ENCODE measurements at places on chromosomes 16 and 17.

GRCh38 chr17:41777574-41778188, 8.8 kb downstream of the JUP start:
- peak; percentile 32 for DNase-seq

GRCh38 chr17:13321951-13322701, 279.6 kb downstream of the HS3ST3A1 start:
- no peak for DNase-seq

GRCh38 chr17:75430159-75430974, 24.9 kb upstream of the GRB2 start:
- no peak for DNase-seq

GRCh38 chr16:52498328-52499059, 48.4 kb downstream of the TOX3 start:
- DNase-seq: no peak

DNA sequence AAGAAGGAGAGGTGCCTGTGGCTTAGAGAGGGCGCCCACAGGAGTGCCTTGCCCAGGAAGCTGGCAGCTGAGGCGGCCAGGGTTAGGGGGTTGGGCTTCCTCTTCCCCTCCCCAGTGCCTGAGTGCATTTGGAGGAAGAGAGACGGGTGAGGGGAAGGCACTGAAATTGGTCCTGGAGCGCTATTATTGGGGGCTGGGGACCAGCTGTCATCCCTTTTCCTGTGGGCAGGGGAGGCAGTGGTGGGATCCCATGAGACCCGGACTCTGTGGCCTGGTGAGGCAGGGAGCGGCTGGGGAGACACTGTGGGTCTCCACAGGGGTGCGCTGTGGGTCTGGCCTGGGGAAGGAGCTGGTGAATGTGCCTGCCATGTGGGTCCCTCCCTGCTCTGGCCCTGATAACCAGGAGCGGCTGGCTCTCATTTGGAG, 259.7 kb downstream of the SEC14L1 start:
- no peak for DNase-seq

DNA sequence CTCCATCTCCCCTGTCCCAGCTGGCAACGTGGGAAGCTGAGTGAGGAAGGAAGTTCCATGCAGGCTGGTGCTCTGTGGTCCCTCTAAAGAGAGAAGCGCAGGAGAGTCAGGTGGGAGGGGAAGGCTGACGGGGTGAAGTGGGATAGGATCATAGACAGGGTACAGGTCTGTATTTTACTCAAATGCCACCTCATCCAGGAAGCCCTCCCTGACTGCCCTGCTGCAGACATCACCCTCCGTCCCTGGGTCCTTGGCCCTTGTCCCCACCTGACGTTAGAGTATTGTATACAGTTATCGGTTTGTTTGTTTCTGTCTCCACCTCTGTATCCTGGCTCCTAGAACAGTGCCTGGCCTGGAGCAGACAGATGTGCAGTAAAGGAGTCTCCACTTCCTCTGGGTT, 11.7 kb downstream of the CANT1 start:
- no peak for DNase-seq

GRCh38 chr16:73418691-73419090, 370.8 kb upstream of the ZFHX3 start:
- DNase-seq: no peak

- DNase-seq: no peak
Observed at GRCh38 chr16:2748757-2749455, 3.5 kb upstream of the SRRM2 start.

- no peak for DNase-seq
Observed at GRCh38 chr17:81429821-81430551, 34.7 kb downstream of the BAHCC1 start.

DNA sequence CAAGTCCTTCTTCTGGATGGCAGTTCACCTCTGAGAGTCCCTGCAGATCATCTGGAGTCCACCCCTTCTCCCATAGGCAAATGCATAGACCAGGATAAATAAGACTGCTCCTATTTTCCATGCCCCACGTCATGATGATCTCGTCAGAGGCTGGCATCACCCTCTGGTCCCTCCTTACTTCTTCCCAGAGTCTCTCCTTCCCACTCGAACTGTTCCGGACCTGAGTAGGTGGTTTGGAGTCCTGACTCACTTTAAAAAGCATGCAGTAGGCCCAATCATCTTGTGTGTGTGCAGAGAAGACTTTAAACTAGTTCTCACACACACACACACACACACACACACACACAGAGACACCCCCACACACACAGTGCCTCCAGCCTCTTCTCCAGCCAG, 72.0 kb downstream of the SOX9 start:
- DNase-seq: no peak

DNA sequence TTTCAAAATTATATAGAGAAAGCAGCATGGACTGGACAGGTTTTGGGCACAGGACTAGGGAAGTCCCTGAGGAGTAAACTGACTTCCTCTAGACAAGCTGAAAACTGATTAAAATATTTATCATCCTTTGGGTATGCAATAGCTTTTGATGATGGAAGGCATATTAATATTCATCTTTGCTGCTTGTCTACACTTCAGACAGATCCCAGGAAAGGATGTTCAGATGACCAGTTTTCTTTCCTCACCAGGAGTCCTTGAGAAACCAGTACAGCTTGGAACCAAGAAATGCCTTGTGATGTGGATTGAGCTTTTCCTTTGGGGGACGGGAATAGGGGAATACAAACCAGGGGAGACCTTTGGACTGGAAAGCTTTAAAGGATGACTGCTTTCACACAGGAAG, 195.5 kb downstream of the FTO start:
- DNase-seq: no peak

GRCh38 chr17:28748852-28749515, 5.2 kb downstream of the TRAF4 start:
- DNase-seq: no peak

- no peak for DNase-seq
Observed at GRCh38 chr16:74926805-74927204, 58.1 kb downstream of the WDR59 start.

GRCh38 chr16:50709061-50709684, 15.8 kb downstream of the NOD2 start:
- DNase-seq: no peak

- no peak for DNase-seq
Observed at GRCh38 chr17:79079421-79080200, 5.0 kb downstream of the ENGASE start.

DNA sequence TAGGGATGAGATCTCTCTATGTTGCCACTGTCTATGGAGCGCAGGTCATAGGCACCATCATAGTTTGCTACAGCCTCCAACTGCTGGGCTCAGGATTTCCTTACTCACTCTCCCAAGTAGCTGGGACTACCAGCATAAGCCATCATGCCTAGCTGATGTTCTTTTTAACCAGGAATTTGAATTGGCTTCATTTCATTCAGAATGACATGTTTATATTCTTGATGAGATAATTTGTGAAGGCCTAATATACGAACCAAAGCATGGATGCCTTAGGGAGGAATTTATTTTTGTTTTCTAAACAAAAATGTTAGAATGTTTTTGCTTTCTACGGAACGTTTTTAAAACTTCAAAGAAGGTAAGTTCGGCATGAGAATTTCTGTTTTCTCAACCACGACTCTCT, 71.6 kb downstream of the HS3ST3B1 start:
- DNase-seq: no peak

DNA sequence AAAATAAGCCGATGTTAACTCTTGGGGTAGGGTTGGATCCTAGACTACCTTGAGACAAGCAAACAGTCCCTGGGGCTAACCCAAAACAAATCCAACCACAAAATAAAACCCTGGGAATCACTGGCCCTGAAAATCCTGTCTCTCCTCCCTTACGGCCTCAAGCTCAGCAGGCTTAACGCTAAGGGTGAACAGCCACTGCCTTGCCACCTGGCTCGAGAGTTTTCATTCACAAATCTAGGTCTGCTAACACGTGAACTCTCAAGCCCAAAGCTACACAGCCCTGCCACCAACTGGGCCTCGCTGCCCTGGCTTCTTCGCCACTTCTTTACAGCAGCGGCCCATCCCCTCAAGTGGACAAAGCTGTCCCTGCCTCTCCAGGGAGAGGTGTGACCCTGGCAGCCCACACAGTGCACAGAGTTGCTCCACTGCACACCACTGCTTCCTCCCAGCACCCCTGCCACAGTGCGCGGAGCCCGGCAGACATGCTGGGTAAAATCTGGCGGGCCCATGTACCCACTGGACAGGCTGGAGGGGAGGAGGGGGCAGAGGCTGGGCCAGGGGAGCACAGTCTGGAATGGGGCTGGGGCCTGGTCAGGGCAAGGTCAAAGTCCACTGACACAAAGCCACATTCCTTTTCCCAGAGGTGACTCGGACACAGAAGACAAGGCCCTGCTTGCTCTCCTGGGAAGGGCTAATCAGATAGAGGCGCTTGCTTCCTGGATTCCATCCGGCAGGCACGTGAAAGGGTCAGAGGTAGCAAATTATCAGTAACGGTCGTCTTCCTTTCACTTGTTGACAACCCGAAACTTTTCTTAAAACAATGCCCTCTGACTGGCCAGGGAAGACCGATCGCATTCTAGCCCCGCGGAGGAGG, 996 bp downstream of the PCYT2 start:
- no peak for DNase-seq

GRCh38 chr17:72488555-72489271, 367.9 kb downstream of the SOX9 start:
- DNase-seq: no peak

DNA sequence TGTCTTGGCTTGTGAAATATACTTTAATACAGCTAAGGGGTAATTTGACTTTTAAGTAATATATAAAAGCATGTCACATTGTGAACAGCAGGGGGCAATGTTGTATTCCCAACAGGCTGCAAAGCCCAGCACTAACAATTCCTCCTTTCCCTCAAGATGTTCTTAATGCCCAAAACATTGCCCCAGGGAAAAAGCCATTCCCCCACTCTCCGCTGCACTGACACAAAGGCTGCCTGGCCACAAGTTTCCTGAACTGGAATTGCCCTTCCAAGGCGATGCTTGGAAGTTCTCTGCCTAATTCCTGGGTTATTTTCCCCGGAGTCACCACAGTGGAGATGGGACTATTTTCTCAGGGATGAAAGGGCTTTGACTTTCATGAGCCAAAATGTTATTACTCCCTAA, 27.2 kb downstream of the CLEC16A start:
- DNase-seq: peak; percentile 68

GRCh38 chr16:14007450-14007849, 63.7 kb upstream of the MRTFB start:
- DNase-seq: peak; percentile 97

- no peak for DNase-seq
Observed at GRCh38 chr17:82440469-82440981, 10.0 kb downstream of the CYBC1 start.

DNA sequence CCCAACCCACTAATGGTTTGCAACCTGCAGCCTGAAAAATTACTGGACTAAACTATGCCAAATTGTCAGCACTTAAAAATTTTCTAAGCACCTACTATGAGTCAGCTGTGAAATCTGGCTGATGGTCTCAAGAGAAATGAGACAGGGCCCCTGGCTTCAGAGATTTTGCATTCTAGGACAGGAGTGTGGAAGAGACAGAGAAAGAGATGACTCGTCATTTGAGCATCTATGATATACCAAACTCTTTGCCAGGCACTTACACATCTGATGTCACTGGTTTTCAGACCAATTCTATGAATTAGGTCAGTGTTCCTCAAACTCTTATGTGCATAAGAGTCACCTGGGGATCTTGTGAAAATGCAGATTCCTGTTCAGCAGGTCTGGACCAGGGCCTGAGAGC, 44.4 kb downstream of the CLEC19A start:
- DNase-seq: no peak

DNA sequence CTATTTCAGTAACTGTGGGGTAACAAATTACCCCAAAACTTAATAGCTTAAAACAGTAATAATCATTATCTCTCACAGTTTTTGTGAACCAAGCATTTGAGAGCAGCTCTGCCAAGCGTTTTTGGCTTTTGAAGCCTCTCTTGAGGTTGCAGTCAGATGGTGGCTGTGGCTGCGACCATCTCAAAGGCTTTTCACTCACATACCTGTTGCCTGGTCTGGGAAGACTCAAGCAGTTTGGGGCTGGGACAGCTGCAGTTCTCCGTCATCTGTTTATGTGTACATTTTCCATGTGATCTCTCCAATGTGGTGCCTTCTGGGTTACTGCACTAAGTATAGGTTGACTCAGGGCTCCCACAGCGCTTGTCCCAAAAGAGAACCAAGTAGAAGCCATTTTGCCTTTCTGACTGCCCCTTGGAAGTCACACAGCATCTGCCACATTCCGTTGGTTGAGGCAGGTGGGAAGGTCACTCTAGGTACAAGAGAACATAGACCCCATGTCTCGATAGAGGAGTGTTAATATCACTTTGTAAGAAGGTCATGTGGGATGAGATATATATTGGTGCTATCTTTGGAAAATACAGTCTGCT, 49.6 kb downstream of the LDHD start:
- no peak for DNase-seq

GRCh38 chr16:19127205-19127604, 13.4 kb downstream of the ITPRIPL2 start:
- DNase-seq: no peak

DNA sequence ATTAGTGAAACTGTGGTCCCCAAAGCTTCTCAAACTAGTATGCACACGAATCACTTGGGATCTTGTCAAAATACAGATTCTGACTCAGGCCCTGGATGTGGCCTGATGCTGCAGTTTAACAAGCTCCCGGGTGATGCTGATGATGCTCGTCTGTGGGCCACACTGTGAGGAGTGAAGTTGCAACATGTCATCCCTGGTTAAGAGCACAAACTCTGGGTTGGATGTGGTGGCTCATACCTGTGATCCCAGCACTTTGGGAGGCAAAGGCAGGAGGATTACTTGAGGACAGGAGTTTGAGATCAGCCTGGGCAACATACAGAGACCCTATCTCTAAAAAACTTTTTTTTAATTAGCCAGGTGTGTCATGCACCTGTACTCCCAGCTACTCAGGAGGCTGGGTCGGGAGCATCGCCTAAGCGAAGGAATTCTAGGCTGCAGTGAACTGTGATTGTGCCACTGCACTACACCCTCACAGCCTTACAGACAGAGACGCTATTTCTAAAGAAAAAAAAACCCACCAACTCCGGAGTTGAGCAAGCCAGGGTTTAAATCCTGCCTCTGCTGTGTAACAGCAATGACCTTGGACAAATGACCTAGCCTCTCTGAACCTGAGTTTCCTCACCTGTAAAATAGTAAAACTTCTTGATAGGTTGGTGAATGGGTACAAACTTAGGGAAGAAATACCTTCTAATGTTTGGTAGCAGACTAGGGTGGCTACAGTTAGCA, 24.4 kb upstream of the ABAT start:
- no peak for DNase-seq

DNA sequence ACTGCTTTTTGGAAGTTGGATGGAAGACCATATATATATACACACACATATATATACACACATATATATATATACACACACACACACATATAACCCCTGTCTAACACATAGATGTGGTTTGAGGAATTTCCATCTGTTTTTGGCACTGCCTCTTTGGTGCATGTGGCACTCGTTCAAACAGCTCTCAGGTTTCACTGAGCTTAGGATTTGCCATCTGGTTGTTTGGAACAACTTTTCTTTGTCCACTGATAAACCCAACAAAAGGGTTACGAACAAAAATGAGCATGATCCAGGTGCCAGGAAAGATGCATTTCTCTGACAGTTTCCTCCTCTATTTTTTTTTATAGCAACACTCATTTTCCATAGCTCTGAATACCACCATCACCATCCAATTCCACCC, 14.6 kb upstream of the KCNJ16 start:
- no peak for DNase-seq

GRCh38 chr17:691423-691822, 23.2 kb downstream of the VPS53 start:
- no peak for DNase-seq

- no peak for DNase-seq
Observed at GRCh38 chr17:35666070-35666469, 65.4 kb upstream of the RASL10B start.
